ENCODE measurements at places on chromosomes 12 and 14. TPM values are rescaled to one million over a fixed set of nuclear protein-coding genes. Genes with fewer than 3 reads are reported as not detected.

TMEM233 gene
- total RNA-seq = not detected

AMN gene
- total RNA-seq = 2.9 TPM

PYGL gene
- total RNA-seq = 44.4 TPM

SINHCAF gene
- total RNA-seq = 237 TPM

LRTM2 gene
- total RNA-seq = not detected

TMCC3 gene
- total RNA-seq = 34.8 TPM

DNA sequence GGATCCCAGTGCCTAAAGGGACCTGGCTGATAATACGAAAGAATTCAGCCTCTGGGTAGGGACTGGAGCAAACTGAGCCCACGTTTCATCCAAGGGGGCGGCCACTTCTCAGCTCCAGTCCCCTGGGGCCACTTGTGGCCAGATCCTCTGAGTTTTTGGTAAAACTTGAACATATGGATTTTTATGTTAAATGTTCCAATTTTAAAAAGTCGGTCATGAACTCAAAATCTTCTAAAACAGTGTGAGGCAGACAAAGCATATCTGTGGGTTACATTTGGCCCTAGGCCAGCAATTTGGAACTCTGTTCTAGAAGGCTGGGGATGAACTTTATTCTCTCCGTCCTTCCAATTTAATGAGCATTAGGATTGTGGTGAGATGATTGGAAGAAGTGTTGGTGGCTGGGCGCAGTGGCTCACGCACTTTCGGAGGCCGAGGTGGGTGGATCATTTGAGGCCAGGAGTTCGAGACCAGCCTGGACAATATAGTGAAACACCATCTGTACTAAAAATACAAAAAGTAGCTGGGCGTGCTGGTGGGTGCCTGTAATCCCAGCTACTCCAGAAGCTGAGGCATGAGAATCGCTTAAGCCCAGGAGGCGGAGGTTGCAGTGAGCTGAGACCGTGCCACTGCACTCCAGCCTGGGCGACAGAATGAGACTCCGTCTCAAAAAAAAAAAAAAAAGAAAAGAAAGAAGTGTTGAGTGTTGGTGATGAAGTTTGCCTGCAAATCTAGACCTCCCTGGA is 3.0 kb upstream of the PPP1CC start:
- no peak for DNase-seq
- no peaks in the 10 kb centered on the region for H3K36me3 ChIP-seq
- H3K27me3 ChIP-seq = no peaks in the 10 kb centered on the region
- no peaks in the 10 kb centered on the region for H3K4me1 ChIP-seq
- H3K27ac ChIP-seq = peak overlapping the region; percentile 43
- no peak overlapping the region for H3K4me3 ChIP-seq

DNA sequence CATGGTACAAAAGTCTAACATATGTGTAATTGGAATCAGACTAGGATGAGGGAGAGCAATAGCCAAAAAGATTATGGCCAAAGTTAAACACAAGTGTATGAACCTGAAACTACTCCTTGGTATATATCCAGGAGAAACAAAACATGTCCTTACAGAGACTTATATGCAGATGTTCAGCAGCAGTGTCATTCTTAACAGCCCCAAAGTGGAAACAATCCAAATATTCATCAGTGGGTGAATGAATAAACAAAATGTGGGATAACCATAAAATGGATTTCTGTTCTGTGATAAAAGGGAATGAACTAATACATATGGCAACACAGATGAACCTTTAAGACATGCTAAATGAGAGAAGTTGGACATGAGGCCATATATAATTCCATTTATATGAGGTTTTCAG is 30.2 kb downstream of the PWP1 start:
- DNase-seq = no peak
- H3K36me3 ChIP-seq = no peaks in the 10 kb centered on the region
- no peak overlapping the region for H3K27ac ChIP-seq
- H3K27me3 ChIP-seq = no peaks in the 10 kb centered on the region
- no peak overlapping the region for H3K4me3 ChIP-seq

DNA sequence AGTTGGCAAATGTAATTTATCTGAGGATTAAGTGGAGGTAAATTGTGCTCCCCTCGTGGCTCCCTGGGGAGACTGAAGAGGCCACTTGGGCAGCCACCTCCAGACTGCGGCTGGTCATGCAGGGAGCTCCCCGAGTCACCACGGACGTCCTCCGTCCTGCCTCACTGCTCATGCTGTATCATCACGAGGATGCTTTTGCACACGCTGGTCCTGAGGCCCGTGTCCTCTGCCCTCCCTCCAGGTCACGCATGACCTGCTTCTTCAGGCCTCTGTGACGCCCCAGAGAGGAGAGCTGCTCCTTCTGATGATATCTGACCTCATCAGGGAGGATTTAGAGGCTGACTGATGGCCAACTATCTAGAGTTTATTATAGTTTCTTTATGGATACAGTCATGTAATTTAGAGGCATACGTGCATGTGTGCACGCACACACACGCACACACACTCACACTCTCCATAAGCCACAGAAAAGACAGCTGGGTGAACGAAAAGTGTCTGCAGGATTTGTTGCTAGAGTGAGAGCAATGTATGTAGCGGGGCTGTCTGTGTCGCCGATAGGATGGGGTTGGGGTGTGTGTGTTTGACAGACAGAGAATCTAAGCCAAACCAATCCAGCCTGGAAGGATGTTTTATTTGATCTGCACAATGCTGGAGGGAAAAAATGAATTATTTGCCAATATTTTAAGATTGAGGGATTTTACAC is 160.0 kb downstream of the ADGRD1 start:
- H3K4me3 ChIP-seq = no peak overlapping the region
- H3K36me3 ChIP-seq = no peaks in the 10 kb centered on the region
- no peaks in the 10 kb centered on the region for H3K27me3 ChIP-seq
- no peaks in the 10 kb centered on the region for H3K4me1 ChIP-seq
- peak overlapping the region; percentile 14 for H3K27ac ChIP-seq

DNA sequence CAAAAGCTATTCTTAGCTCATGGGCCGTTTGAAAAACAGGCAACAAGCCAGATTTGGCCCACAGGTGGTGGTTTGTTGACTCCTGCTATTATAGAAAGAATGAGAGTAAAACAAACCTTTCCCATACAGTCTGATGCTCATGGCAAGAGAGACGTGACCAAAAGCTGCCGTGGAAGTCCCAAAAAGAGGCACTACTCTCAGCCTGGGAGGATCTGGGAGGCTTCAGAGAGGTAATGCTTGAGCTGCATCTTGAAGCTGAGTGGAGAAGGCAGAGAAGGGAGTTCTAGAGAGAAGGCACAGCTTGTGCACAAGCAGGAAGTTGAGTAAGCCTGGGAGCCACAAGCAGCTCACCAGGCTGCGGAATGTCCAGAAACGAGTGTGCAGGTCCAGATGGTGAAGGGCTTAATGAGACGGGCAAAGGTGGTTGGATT is 9.6 kb downstream of the PLXNC1 start:
- H3K27me3 ChIP-seq = no peaks in the 10 kb centered on the region
- H3K27ac ChIP-seq = no peak overlapping the region
- H3K4me1 ChIP-seq = no peaks in the 10 kb centered on the region
- H3K36me3 ChIP-seq = no peaks in the 10 kb centered on the region

DNA sequence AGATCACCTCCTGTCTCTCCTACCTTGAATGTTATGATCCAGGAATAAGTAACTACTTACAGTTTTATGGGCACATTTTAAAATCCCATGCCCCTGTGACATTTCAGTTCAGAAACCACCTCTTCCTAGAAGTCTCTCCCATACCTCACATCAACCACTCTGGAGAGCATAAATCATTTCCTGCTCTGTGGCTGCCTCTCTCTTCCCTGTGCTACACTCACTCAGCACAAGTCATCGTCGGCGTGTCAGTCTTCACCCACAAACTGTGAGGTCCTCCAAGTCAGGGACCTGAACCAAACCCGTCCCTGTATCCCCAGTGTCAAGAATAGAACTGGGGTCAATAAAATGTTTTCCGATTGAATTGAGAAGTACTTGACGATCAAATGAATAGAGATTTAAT is 863.3 kb downstream of the BCL11B start:
- no peaks in the 10 kb centered on the region for H3K4me1 ChIP-seq
- no peak for DNase-seq
- H3K4me3 ChIP-seq = no peak overlapping the region
- H3K27me3 ChIP-seq = no peaks in the 10 kb centered on the region

DNA sequence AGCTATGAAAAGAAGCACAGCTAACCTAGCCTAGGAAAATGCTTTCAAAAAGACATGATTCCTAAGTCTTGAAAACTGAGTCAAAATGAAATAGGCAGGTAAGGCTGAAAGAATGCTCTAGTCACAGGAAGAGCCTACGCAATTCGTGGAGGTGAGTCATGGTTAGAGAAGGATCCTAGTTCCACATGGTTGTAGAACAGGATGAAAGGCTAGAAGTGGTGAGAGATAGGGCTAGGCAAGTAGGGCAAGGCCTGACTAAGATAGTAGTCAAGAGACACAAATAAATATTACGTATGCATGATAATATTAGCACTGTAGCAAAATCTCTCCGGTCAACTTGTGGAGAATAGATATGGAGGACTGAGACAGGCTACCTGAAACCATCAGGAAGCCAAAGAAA is 47.2 kb downstream of the PLCZ1 start:
- H3K4me1 ChIP-seq = no peaks in the 10 kb centered on the region
- DNase-seq = no peak
- no peak overlapping the region for H3K4me3 ChIP-seq
- no peak overlapping the region for H3K27ac ChIP-seq
- H3K36me3 ChIP-seq = no peaks in the 10 kb centered on the region

DNA sequence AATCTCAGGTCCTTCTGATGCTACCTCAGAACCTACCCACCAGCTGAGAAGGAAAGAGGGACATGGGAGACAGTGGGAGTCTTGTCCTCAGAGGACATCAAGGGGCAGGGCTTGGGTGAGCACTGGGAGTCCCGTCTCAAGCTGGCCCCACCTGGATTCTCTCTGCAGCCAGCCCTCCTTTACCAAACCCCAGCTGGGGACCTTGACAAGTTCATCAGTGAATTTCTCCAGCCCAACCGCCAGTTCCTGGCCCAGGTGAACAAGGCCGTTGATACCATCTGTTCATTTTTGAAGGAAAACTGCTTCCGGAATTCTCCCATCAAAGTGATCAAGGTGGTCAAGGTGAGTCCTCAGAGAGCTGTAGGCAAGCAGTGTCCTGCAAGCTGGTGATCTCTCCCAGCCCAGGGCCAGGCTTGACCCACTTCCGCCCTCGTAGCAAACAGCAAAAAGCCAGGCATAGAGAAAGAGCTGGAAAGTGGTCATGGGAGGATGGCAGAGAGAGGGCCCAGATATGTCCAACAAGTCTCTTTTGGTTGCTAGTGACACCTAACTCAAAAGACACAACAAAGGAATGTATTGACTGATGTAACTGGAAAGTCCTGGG is 14.2 kb upstream of the OAS2 start:
- H3K4me1 ChIP-seq = no peaks in the 10 kb centered on the region
- DNase-seq = no peak
- H3K27me3 ChIP-seq = no peaks in the 10 kb centered on the region
- no peaks in the 10 kb centered on the region for H3K36me3 ChIP-seq

DNA sequence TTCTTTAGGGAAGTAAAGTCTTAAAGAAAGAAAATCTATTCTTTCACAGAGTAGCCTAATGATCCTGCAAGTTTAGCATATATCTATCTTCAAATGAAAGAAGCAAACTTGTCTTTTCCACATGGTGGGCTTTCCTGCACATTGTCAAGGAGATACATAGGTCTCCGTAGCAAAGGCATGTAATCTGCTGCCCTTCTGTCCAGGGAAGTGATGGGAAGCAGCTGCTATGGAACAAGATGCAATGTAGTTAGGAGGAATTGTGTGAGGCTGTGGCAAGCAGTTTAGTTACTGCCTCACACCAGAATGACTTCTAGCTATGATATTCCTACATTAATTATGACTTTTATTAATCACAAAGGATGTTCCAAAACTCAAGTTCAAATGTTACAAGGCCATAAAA is 174.4 kb downstream of the PDZRN4 start:
- H3K27ac ChIP-seq = no peak overlapping the region
- no peaks in the 10 kb centered on the region for H3K27me3 ChIP-seq
- no peaks in the 10 kb centered on the region for H3K4me1 ChIP-seq
- H3K36me3 ChIP-seq = no peaks in the 10 kb centered on the region
- no peak for DNase-seq
- H3K4me3 ChIP-seq = no peak overlapping the region

DNA sequence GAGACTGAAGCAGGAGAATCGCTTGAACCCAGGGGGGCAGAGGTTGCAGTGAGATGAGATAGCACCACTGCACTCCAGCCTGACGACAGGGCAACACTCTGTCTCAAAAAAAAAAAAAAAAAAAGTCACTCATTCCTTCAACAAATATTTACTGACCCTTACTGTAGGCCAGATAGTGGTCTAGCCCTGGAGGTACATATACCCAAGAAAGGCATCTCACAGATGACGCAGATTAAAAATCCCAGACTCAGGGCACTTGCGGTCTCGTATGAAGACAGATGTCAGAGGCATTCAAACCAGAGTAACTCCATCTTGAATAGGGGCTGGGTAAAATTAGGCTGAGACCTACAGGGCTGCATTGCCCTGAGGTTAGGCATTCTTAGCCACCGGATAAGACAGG is 44.8 kb downstream of the CLMN start:
- DNase-seq = no peak
- no peaks in the 10 kb centered on the region for H3K4me1 ChIP-seq

DNA sequence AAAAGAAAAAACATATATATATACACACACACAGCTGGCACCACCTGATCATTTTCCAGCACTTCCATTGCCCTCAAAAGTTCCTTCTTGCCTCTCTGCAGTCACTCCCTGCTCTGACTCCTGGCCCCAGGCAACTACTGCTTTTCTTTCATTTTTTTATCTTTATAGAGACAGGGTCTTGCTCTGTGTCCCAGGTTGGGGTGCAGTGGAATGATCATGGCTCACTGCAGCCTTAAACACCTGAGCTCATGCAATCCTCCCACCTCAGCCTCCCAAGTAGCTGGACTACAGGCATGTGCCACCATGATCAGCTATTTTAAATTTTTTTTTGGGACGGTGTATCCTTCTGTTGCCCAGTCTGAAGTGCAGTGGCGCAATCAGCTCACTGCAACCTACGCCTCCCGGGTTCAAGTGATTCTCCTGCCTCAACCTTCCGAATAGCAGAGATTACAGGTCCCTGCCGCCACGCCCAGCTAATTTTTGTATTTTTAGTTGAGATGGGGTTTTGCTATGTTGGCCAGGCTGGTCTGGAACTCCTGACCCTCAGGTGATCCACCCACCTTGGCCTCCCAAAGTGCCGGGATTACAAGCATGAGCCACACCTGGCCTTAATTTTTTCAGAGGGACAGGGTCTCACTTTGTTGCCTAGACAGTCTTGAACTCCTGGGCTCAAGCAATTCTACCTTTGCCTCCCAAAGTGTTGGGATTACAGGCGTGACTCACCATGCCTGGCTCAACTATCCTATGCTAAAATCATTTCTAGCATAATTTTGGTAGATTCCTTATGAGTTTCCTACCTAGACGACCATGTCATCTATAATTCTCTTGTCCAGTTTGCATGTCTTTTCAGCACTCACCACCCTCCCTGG is 7.8 kb downstream of the HSP90AA1 start:
- H3K36me3 ChIP-seq = no peaks in the 10 kb centered on the region
- no peak overlapping the region for H3K4me3 ChIP-seq

DNA sequence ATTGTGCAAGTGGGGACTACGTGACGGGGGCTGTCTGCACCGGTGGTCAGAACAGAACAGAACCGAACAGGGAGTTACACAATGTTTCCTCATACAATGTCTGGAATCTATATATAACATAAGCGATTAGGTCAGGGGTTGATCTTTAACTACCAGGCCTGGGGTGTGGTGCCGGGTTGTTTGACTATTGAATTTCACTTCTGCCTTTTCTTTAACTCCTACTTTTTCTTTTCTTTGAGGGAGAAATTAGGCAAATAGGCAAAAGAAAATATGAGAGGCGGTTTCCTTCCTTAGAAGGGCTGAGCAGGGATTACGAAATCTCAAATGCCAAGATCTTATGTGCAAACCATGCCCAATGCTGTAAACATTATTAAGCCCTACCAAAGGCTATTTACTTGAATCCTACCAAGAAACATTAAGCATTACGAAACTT is 140.3 kb downstream of the SLC38A6 start:
- H3K4me1 ChIP-seq = no peaks in the 10 kb centered on the region
- H3K4me3 ChIP-seq = no peak overlapping the region
- H3K36me3 ChIP-seq = no peaks in the 10 kb centered on the region
- no peak overlapping the region for H3K27ac ChIP-seq
- no peak for DNase-seq
